ENCODE measurements at places on chromosomes 12 and 14.

GRCh38 chr12:45613296-45613695 lies 116.2 kb upstream of the ARID2 start:
- DNase-seq, result no peak

DNA sequence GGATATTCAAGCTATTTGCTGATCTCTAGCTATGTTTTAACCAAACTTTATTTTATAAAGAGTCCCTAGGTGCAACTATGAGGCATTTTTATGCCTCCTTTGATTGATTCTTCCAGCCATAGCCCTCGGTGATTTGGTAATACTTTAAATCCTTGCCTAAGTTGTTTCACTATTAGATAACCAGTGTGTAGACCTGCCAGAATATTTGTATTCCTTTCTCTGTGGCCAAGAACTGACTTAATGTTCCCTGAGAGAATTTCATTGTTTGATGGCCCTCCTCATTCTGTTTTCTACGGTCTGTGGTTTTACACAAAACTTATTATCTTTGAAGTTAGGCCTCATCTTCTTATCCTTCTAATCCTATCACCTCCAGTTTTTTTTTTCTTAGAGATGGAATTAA lies 109.7 kb upstream of the MDGA2 start:
- no peak for DNase-seq

DNA sequence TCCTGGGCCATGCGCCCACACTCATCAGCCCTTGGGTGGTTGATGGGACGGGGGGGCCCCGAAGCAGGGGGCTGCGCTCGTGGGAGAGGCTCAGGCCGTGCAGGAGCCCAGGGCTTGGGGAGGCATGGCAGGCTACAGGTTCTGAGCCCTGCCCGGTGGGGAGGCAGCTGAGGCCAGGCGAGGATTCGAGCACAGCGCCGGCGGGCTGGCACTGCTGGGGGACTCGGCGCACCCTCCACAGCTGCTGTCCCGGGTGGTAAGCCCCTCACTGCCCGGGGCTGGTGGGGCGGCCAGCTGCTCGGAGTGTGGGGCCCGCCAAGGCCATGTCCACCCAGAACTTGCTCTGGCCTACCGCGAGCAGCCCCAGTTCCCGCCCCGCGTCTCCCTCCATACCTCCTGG lies 295.8 kb upstream of the SEL1L start:
- no peak for DNase-seq

DNA sequence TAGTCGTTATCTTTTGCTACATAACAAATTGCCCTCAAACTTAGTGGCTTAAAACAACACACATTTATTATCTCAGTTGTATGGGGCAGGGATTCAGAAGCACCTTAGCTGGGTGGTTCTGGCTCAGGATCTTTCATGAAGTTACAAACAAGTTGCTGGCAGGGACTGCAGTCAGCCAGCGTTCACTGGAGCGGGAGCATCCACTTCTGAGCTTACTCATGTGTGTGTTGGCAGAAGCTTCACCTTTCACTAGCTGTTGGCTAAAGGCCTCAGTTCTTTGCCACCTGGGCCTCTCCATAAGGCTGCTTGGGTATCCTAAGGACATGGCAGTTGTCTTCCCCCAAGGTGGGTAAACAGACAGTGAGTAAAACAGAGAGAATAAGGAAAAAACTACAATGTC lies 365.7 kb downstream of the RPS29 start:
- no peak for DNase-seq

DNA sequence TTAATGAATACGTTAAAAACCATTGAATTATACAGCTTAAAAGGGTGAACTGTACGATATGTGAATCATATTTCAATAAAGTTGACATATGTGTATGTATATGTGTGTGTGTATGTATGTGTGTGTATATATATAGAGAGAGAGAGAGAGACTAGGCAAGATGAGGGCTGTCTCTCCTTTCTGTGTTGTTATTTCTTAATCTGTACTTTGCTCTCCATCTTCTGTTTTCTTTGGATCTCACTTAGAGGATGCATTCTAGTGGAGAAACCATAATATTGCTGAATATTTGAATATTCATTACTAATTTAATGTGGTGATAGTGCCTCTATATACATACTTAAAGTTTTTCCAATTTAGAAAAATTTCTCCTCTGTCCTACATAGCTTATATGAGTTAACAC lies 50.5 kb downstream of the PCNX1 start:
- no peak for DNase-seq

DNA sequence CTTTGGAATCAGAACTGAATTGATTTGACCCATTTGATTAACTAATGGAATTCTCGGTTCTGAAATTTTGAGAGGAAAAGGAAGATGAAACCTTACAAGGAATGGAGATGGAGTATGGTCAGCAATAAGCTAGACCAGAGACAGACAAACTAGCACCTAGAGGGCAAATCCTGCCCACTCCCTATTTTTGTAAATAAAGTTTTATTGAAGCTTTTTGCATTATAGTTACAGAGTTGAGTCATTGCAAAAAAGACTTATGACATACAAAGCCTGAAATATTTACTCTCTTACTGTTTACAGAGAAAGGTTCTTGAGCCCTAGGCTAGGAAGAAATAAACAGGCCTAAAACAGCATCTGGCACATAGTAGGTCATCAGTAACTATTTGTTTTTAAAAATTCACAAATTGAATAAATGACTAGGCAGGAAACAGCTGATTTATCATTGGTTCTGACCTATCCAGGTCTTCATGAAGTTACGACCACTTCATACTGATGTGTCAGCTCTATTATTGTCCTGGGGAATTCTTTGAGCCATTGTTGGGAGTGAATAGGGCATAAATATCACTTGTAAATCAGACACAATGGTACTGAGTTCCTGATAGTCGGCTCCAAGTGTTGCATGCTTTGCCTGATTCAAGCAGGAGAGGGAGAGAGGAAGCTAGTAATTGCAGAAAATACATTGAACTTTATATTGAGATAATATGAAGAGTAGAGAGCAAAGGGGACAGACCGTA lies 14.6 kb upstream of the STAB2 start:
- no peak for DNase-seq

GRCh38 chr12:2172491-2173214 lies 119.9 kb downstream of the CACNA1C start:
- no peak for DNase-seq

DNA sequence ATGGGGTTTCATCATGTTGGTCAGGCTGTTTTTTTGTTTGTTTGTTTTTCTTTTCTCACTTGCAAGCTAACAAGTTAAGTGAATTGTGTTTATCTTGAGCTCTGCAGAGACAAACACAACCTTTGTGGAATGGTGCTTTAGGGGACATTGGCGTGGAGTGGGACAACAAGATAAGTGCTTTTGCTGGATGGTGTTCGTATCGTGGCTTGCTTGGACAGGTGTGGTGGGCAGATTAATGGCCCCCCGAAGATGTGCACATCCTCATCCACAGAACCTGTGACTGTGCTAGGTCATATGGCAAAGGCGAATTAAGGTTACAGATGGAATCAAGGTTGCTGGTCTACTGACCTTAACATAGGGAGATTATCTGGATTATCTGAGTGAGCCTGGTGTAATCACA lies 7.0 kb downstream of the MLXIP start:
- DNase-seq, result no peak

- no peak for DNase-seq
These were observed 100.6 kb downstream of the ETV6 start for GRCh38 chr12:11749943-11750690.

- DNase-seq, result no peak
These were observed 32.3 kb downstream of the EFCAB11 start for GRCh38 chr14:89922031-89922907.

- DNase-seq, result no peak
These were observed 21.0 kb downstream of the CFL2 start for GRCh38 chr14:34693228-34693939.

GRCh38 chr14:104427131-104427851 lies 152.3 kb upstream of the C14orf180 start:
- DNase-seq, result peak; percentile 1

DNA sequence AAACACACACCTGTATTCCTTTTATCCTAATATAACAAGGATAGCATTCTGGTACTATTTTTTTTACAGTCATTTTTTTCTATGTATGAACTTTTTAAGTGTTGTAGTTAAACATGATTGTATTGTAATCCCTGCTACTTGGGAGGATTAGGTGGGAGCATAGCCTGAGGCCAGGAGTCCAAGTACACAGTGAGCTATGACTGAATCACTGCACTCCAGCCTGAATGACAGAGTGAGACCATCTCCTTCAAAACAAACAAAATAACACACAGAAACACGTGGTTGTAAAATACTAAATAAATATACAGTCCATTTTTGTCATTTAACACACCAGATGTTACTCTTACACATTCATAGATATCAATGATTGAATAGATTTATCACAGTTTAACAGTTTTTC lies 56.9 kb downstream of the MAP4K5 start:
- no peak for DNase-seq

DNA sequence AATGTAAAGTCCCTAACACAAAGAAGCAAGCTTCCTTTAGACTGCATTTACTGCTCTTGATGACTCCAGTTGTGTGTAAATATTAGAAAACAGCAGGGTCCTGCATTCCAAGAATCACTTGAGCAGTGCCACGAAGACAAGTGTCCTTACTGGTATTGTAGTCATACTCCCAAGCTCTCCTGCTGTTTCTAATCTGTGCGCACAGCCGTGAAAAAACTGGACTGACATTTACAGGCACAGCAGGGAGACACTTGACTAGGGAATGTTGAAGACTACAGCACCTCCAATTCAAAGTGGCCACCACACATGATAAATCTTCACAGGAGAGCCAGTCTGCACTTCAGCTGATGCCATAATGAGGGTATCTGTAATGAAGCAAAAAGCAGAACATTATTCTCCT lies 91.4 kb downstream of the VRK1 start:
- no peak for DNase-seq

Measured in tibial nerve (tissue), 4 donors.